ENCODE measurements at places on chromosomes 6 and 20. TPM values are rescaled to one million over a fixed set of nuclear protein-coding genes. Genes with fewer than 3 reads are reported as not detected.

The MBOAT1 gene
- total RNA-seq, result 25.6 TPM

The SIM1 gene
- total RNA-seq, result not detected

The SNAI1 gene
- total RNA-seq, result 7.5 TPM

The ULBP2 gene
- not detected for total RNA-seq

The NKX2-4 gene
- not detected for total RNA-seq

The TM9SF4 gene
- 30.6 TPM for total RNA-seq

The C6orf132 gene
- 4.7 TPM for total RNA-seq

DNA sequence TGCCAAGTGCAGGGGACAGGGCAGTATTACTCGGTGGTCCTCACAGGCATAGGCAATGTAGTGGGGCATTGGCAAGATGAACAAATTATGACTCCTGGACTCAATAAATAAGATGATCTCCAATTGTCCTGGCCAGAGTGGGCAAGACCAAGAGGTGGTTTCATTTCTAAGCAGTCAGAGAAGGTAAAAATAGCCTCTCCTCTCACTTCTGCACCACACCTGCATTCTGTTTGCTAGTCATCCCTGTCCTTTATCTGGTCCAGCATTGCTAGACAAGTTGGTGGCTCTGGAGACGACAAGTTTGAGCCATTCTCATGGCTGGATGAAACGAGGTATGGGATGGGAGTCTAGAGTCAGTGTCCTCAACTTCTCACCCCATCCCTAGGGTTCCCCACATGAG, 83.0 kb downstream of the BANF2 start:
- DNase-seq, result no peak

GRCh38 chr6:31713465-31713864, 1.7 kb upstream of the LY6G6D start:
- no peak for DNase-seq

DNA sequence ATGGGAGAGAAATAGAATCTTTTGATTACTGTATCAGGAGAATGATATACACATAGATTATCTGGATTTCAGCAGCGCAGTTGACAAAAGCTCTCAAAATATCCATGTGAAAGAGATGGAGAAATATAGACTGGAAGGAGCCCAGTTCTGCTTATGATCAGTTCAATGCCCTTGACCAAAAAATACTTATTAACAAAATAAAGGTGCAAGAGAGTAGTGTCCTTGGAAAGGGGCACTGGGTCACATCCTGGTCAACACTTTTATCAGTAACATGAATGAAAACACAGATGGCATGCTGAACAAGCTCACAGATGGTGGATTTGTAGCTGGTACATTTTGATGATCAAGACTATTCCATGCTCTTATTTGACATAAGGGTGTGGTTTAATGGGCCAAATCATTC, 63.9 kb upstream of the PLEKHG1 start:
- no peak for DNase-seq

GRCh38 chr20:16167423-16168130, 405.7 kb downstream of the KIF16B start:
- DNase-seq, result no peak

Measured in tibial nerve (tissue), 4 donors.